ENCODE measurements at places on chromosomes 5 and 9.

DNA sequence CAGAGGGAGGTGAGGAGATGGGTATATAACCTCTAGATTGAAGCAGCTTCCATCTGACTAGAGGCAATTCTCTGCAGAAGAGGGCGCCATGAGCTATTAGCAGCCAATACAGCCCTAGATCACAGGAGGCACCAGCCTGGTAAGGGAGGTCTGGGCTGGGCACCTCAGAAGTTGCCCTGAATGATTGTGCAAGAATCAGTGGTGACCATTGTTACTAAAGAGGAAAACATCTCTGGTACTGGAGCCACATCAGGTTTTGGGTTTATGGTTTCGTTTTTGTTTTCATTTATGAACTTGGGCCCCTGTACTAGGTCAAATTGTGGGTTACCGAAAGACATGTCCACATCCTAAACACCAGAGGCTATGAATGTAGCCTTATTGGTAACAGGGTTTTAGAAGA, 342.0 kb downstream of the MLLT3 start:
- H3K27me3 ChIP-seq: no peaks in the 10 kb centered on the region
- DNase-seq: no peak
- H3K36me3 ChIP-seq: no peaks in the 10 kb centered on the region
- no peak overlapping the region for H3K4me3 ChIP-seq
- H3K4me1 ChIP-seq: no peaks in the 10 kb centered on the region

DNA sequence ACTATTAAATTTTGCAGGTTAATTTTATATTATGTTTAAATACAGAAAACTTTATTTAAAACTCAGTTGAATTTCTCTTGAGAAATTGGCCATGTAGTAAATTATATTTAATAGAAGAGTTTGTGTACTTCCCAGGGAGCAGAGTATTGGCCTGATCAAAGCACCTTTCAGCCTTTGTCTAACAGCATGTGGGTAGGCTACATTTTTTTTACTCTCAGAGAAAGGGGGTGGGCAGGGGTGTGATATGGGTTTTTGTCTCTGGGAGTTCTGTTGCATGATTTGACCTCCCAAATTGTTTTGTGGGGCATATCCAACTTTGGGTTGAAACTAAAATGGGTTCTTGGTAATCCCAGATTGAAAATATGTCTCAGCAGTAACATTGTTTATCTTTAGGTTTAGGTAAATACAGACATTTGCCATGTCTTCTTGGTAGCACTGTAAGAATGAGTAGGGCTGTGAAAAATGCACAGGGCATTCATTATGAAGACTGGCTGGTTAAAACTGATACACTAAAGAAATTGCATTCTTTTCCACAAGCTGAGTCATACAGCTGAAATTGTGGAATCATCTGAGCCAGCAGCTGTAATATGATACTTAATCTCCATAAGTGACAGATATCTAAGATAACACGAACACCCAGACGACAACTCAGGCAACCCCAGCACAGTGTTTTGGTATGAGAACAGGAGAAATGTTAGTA, 75.4 kb upstream of the CDKN2B start:
- H3K4me1 ChIP-seq: no peaks in the 10 kb centered on the region
- no peaks in the 10 kb centered on the region for H3K27me3 ChIP-seq
- H3K27ac ChIP-seq: no peak overlapping the region
- DNase-seq: no peak

DNA sequence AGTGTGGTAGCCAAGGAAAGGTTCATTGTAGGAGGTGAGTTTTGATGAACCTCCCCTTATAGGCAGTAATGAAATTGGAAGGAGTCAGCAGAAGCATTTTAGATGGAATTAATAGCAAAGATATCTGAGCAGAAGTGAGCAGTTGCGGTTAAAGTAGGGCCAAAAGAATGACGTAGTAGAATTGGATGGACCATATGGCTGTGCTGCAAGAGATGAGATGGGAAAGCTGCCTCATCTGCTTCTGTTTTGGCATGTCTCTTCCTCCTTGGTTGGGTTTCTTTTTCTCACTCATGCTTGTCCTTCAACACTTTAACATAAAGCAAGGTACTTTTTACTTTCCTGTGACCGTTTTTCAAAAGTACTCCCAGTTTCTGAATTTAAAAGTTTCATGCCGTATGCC, 55.8 kb downstream of the AQP7 start:
- H3K36me3 ChIP-seq: peaks cover 32% of the 10 kb centered on the region
- no peaks in the 10 kb centered on the region for H3K27me3 ChIP-seq
- no peak for DNase-seq
- no peak overlapping the region for H3K4me3 ChIP-seq
- H3K27ac ChIP-seq: no peak overlapping the region

GRCh38 chr5:129899454-129899853, 4.8 kb upstream of the CHSY3 start:
- no peaks in the 10 kb centered on the region for H3K36me3 ChIP-seq
- no peaks in the 10 kb centered on the region for H3K4me1 ChIP-seq
- peaks cover 21% of the 10 kb centered on the region for H3K27me3 ChIP-seq

DNA sequence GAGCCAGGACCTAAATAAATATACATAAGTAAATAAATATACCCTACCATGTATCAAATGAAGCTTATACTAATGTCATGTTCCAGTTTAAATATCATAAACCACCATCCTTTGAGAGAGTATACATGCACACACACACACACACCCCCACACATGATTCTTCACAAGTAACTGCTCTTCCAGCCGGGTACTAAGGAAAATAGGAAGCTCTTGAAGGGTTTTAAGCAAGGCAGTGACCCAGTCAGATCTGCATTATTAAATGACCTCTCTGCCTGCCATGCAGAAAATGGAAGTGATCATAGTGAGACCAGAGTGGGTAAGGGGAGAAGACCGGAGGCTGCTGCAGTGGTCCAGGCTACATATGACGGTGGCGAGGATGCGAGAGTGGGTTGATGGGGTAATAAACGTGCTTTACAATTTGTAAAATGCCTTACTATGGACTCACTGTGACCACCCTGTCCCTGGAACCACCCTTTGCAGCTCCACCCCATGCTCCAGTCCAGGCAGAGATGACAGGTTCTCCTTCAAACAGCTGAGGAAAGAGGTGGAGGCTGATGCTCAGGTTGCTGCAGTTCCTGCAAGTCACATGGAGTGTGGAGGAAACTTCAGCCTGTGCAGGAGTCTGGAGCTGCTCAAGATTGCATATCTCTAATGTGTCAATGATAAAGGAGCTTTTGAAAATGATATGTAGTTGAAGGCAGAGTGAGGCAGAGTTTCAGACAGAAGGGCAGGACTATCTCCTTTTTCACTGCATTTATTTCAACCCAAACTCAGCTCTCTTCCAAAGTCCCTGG, 38.8 kb upstream of the NDFIP1 start:
- peaks cover 6% of the 10 kb centered on the region for H3K27me3 ChIP-seq
- no peak for DNase-seq
- H3K4me1 ChIP-seq: no peaks in the 10 kb centered on the region

GRCh38 chr9:94758880-94759279, 32.4 kb downstream of the AOPEP start:
- H3K4me1 ChIP-seq: no peaks in the 10 kb centered on the region
- H3K36me3 ChIP-seq: no peaks in the 10 kb centered on the region
- no peak for DNase-seq
- no peak overlapping the region for H3K4me3 ChIP-seq
- H3K27me3 ChIP-seq: no peaks in the 10 kb centered on the region

- H3K4me3 ChIP-seq: no peak overlapping the region
- H3K4me1 ChIP-seq: no peaks in the 10 kb centered on the region
- no peak for DNase-seq
- H3K27ac ChIP-seq: no peak overlapping the region
- no peaks in the 10 kb centered on the region for H3K36me3 ChIP-seq
Observed at GRCh38 chr5:168002116-168002515, 289.3 kb upstream of the WWC1 start.

DNA sequence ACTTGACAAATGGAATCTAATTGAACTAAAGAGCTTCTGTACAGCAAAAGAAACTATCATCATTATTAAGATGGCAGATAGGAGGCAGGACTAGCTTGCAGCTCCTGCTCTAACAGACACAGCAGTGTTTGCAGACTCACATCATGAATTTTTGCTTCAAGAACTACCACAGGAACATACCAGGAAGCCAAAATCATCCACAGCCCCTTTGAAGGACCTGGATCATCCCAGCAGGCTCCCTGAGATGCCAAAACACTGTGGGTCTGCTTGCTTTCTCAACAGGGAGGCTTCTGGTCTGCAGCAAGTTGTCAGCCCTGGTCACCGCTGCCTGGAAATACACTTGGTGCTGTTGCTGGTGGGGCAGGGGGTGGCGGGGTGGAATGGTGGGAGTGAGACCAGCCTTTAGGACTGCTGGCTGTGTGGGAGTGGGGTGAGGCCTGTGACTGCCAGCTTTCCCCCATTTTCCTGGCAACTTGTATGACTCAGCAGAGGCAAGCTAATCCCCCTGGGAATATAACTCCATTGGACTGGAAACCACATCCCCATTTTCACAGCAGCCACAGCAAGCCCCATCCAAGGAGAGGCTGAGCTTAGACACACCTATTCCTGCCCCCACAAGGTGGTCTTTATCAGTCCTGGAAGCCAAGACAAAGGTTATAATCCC, 533.8 kb upstream of the CYLC2 start:
- DNase-seq: no peak
- H3K4me3 ChIP-seq: no peak overlapping the region
- no peaks in the 10 kb centered on the region for H3K4me1 ChIP-seq
- no peaks in the 10 kb centered on the region for H3K27me3 ChIP-seq
- no peaks in the 10 kb centered on the region for H3K36me3 ChIP-seq
- no peak overlapping the region for H3K27ac ChIP-seq

DNA sequence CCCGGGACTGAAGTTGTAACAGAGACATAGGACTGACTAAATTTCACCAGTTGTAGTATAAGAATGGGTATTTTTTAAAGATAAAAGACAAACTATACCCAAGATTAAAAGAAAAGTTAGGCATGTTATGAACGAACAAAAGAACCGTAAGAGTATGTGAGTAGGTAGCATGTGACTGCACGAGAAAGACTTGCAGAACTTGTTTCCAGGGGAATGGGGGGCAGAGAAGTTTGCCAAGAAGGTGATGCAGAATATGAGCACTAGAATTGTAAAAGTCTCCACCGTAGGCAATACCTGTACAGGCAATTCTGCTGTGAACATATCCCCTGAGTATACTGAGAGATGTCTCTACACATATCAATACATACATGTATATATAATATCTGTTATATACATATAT, 614.7 kb downstream of the PRELID2 start:
- no peaks in the 10 kb centered on the region for H3K27me3 ChIP-seq
- H3K4me3 ChIP-seq: no peak overlapping the region
- no peak for DNase-seq

DNA sequence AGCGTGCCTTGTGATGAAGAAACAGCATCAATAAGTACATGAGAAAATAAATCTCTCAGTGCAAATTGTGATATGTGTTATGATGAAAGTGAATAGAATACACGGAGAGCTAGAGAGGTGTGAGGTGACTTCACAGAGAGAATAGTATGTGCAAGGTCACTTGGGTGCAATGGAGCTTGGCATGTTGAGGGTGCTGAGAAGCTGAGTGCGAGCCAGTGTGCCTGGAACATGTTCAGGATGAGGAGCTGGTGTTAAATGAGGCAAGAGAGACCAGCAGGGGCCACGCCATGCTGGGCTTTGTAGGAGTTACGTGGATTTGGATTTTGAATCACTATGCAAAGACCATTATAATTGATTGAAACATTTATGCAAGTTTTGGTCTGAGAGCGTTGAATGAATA, 12.8 kb upstream of the RPS23 start:
- DNase-seq: no peak
- H3K4me3 ChIP-seq: no peak overlapping the region
- no peak overlapping the region for H3K27ac ChIP-seq
- no peaks in the 10 kb centered on the region for H3K27me3 ChIP-seq
- H3K4me1 ChIP-seq: no peaks in the 10 kb centered on the region
- no peaks in the 10 kb centered on the region for H3K36me3 ChIP-seq

DNA sequence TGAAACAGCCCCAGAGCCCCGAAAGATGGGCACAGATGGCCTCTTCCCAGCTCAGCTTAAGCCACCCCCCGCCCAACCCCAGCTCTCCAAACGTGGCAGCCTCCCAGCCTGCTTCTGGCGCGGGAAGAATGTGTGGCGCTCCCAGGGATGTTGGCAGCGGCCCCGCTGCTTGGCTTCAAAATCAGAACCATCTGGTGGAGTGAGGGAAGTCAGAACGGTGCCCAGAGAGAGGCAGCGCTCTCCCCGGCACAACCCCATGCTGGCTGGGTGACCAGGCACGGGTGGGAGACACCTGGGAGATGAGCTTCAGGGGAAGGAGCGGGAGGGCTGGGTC, 72.7 kb upstream of the ORM1 start:
- H3K27me3 ChIP-seq: no peaks in the 10 kb centered on the region
- H3K4me3 ChIP-seq: no peak overlapping the region

- H3K27me3 ChIP-seq: no peaks in the 10 kb centered on the region
- DNase-seq: no peak
- no peaks in the 10 kb centered on the region for H3K36me3 ChIP-seq
- no peak overlapping the region for H3K27ac ChIP-seq
Observed at GRCh38 chr9:24986331-24986730, 440.6 kb upstream of the IZUMO3 start.

- H3K4me1 ChIP-seq: no peaks in the 10 kb centered on the region
- H3K27me3 ChIP-seq: no peaks in the 10 kb centered on the region
- H3K36me3 ChIP-seq: no peaks in the 10 kb centered on the region
- no peak overlapping the region for H3K4me3 ChIP-seq
- no peak overlapping the region for H3K27ac ChIP-seq
Observed at GRCh38 chr5:59832577-59833301, 60.8 kb downstream of the PDE4D start.

DNA sequence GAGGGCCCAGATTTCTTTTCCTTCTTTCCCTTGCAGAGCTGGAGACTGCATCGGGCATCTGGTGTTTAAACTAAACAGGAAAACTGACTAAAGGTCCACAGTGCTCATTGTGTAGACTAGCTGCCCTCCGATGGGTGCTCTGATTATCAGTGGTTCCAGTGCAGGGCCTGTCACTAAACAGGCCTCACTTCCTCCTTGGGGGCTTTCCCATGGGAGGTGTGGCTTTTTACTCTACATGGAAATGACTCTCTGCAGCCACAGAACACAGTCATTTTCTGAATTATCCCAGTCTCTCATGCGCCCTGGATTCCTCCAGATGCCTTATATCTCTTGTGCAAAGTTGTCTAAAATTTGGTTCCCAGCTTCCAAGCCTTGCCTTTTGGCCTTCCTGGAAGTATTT, 199.2 kb downstream of the TRIO start:
- H3K27ac ChIP-seq: no peak overlapping the region
- DNase-seq: no peak
- peaks cover 18% of the 10 kb centered on the region for H3K4me1 ChIP-seq

GRCh38 chr9:100652850-100653249, 75.0 kb downstream of the CAVIN4 start:
- no peaks in the 10 kb centered on the region for H3K36me3 ChIP-seq
- no peak overlapping the region for H3K27ac ChIP-seq
- no peak overlapping the region for H3K4me3 ChIP-seq

DNA sequence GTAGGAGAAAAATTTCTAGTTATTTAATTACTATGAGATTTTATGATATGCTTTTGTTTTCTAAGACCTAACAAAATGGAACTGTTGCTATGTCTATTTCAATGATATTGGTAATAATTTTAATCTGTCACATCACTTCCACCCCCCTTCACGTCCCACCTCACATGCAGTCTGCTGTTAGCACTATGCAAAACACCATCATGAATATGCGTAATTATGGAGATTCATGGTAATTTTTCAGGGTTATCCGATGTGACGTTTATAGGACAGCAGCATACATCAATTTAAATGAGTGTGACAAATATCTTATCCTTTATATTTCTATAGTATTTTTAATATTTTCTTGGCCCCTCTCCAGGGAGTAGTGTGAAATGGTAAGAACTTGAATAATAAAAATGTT, 283.8 kb upstream of the TMEM161B start:
- no peaks in the 10 kb centered on the region for H3K36me3 ChIP-seq
- H3K4me1 ChIP-seq: no peaks in the 10 kb centered on the region
- H3K27me3 ChIP-seq: no peaks in the 10 kb centered on the region

Data from Panc1 (cell line).